GM23248 (cell line): ENCODE measurements at places on chromosomes 6 and 20. TPM values are rescaled to one million over a fixed set of nuclear protein-coding genes. Genes with fewer than 3 reads are reported as not detected.
A peak's percentile ranks its signal among the peaks of the same experiment; 100 is the strongest.

BPIFB1 gene
- not detected in 2 replicates for total RNA-seq

OOEP gene
- total RNA-seq, result not detected in 2 replicates

GRCh38 chr6:136783495-136784270 is 8.6 kb downstream of the MAP3K5 start:
- DNase-seq, result no peak

GRCh38 chr20:36997121-36997520 is 45.6 kb upstream of the SAMHD1 start:
- no peak for DNase-seq

- no peak for DNase-seq
These were observed 389.0 kb upstream of the SYNCRIP start for GRCh38 chr6:86031713-86032112.

DNA sequence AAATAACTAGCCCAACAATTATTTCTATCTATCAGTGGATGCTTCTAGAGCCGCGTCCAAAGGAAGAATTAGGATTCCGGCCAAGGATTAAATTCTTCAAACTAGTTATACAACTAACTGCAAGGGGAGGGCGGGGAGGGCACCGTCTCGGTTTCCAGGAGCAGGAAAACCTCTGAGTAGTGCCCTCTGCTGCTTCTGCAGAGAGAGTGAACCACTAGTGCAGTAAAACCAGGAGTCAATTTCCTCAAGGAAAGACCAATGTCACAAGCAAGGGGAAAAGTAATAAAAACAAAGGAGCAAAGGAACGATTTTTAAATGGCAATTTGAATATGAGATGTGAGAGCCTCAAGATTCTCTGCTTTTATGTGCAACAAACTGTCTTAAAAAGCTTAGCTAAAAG is 16.5 kb upstream of the UBE2J1 start:
- DNase-seq, result peak; percentile 77

DNA sequence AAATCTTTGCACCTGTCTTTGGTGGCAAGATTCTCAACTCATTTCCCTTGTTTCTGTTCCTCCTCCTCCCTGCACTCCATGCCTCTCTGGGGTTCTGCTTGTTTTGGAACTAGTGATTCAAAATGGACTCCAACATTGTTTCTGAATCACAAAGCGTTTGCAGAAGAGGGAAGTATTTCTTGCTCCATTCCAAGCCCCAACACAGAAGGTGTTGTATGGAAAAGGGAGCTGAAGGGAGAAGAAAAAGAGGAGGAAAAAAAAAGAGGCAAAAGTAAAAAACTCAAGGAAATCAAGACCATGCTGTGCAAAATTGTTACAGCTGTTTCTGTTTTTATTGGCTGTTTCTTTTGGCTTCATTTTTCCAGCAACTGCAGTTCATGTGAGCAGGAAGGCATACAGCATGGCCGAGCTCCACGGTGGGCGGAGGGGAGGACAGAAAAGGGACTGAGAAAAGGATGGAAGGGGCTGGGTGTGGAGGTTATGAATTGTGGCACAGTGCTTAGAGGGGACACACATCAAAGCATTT is 66.9 kb upstream of the PRL start:
- no peak for DNase-seq

DNA sequence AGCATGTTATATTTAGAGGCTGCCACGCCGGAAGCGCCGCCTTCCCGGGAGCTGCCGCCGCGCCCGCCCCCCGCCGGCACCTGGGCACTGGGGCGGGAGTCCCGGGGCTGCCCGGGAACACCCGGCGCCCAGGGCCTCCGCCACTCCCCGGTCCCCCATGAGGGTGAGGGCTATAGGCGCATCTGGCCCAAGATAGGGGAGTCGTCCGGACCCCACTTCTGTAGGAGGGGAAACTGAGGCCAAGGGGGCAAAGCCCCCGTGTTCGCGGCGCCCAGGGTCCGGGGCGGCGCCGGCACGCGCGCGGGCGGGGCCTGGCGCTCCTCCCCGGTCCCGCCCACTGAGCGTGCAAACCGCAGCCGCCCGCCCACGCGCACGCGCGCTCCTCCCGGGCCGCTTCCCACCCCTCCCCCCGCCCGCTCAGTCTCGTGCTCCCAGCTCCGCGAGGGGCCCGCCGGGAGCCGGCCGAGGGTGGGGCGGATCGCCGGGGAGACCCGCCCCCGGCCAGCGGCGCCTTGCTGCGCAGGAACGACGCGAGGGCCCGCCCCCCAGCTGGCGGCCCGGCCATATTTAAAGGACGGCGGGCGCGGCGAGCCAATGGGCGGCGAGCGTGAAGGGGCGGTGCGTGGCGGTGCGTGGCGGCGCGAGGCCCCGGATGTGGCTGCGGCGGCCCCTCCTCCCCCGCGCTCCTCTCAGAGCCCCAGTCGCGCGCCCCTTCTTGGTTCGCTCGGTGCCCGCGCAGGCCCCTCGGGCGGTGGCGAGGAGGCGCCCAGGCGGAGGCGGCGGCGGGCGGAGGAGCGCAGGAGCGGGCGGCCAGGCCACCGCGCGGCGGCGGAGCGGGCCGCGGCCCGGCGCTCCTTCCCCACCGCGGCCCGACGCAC is at the start of gene LSM14B:
LSM14B (plus strand) TSS at position 700 of the 878 bp plus-strand sequence. CDS start 192 bp downstream, outside the sequence.
- peak; percentile 99 for DNase-seq

DNA sequence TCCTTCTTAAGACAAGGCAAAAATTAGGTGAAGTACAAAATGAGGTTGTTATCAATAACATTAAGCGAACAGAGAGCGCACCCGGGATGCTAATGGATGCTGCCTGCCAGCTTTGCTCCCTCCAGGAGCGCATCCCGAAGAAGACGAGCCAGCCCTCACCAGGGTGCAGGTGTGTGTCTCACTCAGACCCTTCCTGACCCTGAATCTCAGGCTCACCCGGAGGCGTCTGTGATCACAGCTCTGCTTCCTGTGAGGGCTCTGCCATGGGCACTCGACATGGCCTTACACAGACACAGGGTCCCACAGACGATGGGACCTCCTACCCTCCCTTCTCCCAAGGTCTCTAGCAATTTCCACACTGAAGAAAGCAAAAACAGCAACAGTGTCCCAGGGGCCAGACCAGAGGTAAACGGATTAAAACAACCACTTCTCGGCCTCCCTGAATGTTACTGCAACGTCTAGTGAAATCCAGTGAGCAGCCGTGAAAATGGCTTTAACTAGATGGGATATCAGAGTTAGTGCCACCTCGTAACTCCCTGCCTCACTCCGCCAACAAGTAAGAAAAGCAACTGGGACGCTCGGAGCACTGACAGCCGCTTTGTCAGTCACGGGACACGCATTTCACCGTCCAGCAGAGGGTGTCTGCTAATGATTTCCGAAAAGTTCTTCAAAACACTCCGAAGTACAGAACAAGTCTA is 11.7 kb downstream of the ZBTB46 start:
- peak; percentile 69 for DNase-seq

DNA sequence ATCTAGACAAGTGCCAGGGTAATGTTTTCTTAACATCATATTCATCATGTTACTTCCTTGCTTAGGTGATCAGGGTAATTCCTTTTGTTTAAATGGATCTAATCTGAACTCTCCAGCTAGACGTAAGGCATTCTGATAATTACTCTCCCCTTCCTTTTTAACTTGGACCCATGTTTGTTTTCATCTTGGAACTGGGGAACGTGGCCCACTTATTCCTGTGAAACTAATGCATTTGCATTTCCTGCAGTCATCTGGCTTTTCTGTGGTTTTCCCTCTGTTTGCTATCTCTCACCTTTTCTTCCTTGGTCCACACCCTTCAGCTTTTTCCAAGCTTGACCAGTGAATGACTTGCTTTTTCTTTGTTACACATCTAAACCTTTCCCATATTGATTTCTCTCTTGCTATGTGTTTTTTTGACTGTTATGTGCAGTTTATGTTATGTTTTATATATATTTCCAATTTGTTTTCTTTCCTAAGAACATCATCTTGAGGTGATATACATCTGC is 33.3 kb downstream of the SLX4IP start:
- no peak for DNase-seq
